ENCODE measurements at places on chromosomes 6 and 20.

GRCh38 chr6:24925661-24926060 is 10.1 kb downstream of the RIPOR2 start:
- no peak for DNase-seq

GRCh38 chr6:54892831-54893230 is 46.3 kb downstream of the FAM83B start:
- no peak for DNase-seq

- no peak for DNase-seq
Observed at GRCh38 chr6:18025596-18025995, 38.2 kb upstream of the KIF13A start.

GRCh38 chr6:28758046-28758817 is 165.6 kb downstream of the TRIM27 start:
- peak; percentile 62 for DNase-seq

DNA sequence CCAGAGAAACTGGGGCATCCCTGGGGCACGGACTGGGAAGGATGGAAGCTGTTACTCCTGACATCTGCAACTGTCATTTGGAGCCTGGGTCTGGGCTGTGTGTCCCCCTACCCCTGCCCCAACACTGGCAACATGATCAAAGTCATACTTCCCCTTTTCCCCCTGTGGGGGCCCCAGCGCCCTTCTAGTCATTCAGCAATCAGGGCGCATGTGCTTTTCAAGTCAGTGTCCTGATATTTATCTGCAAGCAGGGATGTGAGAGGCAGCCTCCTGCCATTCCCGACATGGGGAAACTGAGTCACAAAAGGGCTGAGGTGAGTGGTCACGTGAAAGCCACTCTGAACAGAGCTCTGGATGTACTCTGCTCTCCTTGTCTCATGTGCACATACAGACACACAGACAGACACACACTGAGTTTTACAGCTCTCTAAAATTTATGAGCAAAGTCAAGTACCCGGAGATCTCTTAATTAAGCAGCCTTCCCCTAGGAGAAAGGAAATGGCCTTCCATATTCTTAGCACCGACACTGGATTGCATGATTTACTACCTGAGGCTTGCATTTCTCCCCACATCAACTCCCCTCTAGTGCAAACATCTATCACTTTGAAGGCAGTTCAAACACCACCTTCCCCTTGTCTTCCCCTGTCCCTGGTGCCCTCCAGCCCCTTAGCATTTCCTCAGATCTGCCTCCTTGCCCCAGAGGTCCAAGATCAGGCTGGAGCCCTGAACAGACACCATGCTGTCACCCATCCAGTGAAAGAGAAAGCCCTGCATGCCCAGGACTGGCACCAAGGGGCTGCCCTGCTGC is 170.7 kb downstream of the CDC5L start:
- DNase-seq: no peak

GRCh38 chr20:10218536-10219451 is at the start of gene SNAP25:
SNAP25 (plus strand) TSS chr20:10218830; CDS start chr20:10275492, 56,662 bp downstream.
- DNase-seq: peak; percentile 98

DNA sequence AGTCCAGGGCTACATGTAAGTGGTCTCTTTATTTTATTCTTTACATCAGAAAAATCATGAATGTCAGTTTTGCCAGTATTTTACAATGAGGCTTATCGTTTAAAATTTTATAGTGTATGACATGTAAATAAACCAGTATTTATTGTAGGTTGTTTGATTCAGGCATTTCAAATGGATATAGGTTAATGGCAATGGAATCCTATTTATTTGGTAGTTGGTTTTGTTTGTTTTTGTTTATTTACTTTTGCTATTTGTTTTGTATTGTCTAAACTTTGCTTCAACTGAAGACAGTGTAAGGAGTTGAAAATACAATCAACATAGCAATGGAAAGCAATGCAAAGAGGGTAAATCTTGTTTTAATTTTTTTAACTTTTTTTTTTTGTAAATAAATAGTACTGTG is 119.0 kb upstream of the SAMD5 start:
- no peak for DNase-seq

GRCh38 chr20:51061418-51062045 is 38.6 kb upstream of the KCNG1 start:
- no peak for DNase-seq

GRCh38 chr6:32889533-32889932 is 35.5 kb downstream of the PSMB9 start:
- no peak for DNase-seq

DNA sequence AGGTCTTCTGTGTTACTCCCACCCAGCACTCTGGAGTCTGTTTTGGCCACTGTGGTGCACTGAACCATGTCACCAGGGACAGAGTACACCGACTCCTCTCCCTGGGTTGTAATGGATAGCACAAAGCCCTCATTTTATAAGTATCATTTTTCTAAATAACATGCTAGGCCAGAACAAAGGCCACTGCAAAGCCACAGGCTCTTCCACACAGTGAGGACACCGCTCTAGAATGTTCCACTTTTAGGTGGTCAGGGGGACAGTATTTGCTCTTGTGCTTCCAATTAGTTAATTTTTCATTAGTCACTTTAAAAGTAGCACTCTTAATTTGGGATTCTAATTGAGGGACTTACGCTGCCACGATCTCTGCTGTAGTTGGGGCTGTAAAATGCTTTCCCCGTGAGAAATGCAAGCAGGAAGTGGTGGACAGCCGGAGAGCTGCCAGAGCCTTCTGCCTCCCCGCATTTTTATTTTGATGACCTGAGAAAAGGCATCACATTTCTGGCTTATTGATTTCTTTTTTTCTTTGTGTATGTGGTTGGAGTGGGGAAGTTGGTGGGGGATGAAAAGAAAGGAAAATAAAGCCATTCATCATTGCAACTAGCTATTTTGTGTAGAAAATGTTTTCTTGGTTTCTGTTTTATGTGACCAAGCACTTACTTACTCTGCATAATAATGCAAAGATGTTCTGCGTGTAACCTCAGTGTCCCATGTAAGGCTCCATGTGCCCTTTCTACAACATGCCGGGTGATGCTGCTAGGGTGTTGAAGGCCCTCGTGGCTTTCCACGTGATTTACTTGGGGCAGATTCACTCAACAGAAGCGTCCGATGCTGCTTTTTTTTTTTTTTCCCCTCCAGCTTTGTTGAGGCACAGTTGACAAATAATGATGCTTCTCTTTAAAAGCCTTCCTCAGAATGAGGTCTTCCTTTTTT is 195.9 kb downstream of the SASH1 start:
- DNase-seq: peak; percentile 45
